ENCODE measurements at places on chromosomes 1 and 21. TPM values are rescaled to one million over a fixed set of nuclear protein-coding genes. Genes with fewer than 3 reads are reported as not detected.

GRCh38 chr1:67429528-67430357 lies 459 bp downstream of the SERBP1 start:
- no peaks in the 10 kb centered on the region for H3K27me3 ChIP-seq
- peak overlapping the region; percentile 98 for H3K4me3 ChIP-seq
- peak overlapping the region; percentile 97 for H3K27ac ChIP-seq
- no peak for DNase-seq

- H3K27ac ChIP-seq = no peak overlapping the region
- H3K4me1 ChIP-seq = peaks cover 8% of the 10 kb centered on the region
- H3K27me3 ChIP-seq = no peaks in the 10 kb centered on the region
- H3K36me3 ChIP-seq = no peaks in the 10 kb centered on the region
- no peak overlapping the region for H3K4me3 ChIP-seq
Measured at GRCh38 chr1:181326348-181326747, 157.0 kb upstream of the CACNA1E start.

DNA sequence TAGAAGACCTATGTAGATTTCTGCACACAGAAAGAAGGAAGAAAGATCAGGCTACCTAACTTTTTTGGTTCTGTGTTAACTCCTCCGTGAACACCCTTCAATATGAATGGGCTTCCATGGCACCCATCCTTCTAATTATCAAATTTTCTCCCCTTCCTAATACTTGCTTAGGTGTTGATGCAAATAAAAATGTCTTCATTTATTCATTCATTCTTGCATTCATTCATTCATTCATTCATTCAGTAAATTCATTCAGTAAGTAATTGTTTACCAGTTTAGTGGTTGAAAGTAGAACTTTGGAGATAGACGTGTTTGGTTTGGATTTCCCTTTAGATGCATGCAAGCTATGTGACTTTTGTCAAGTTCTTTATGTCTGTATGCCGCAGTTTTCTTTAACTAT lies 4.6 kb downstream of the CHI3L2 start:
- no peak overlapping the region for H3K4me3 ChIP-seq
- no peak for DNase-seq
- H3K4me1 ChIP-seq = peaks cover 35% of the 10 kb centered on the region

DNA sequence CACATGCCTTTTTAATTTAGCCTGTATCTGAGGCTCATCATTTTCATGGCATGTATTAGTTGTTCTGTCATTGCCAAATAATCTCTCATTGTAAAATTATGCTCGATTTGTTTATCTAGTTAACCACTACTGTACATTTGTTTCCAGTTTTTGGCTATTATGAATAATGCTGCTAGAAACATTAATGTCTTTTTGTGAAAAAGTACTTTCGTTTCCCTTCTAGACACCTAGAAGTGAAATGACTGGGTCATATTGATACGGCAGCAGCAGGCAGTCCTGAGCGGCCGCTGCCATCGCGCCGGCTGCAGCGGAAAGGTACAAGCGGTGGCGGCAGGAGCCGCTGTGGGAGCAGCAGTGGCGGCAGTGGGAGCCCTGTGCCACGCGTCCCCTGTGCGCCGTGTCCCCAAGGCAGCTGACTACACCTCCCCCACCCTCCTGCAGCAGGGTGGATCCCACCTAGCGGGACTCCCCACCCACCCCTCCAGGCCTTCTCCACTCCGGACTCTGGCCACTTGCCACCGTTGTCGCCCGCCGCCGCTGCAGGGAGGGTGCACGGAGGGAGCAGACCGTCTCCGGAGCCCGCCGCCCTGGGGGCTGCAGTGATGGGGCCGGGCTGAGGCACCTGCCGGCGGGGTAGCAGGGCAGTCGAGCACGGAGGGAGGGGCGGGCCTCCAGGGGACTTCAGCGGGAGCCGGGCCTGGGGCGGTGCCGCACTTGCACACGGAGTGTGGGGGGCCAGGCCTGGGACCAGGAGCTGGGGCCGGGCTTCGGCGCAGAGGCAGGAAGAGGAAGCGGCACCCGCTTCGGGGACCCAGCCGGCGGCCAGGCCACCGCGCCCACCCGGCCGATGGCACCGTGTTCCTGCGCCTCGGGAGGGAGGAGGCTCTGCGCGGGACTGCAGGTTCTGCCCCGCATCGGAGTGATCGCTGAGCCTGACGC lies 66.8 kb upstream of the RGS7 start:
- no peak overlapping the region for H3K27ac ChIP-seq
- no peaks in the 10 kb centered on the region for H3K36me3 ChIP-seq
- H3K27me3 ChIP-seq = peaks cover 17% of the 10 kb centered on the region
- H3K4me3 ChIP-seq = peak overlapping the region; percentile 52
- DNase-seq = no peak

GRCh38 chr1:31991182-31991581 lies 22.5 kb upstream of the KHDRBS1 start:
- H3K4me1 ChIP-seq = no peaks in the 10 kb centered on the region
- H3K4me3 ChIP-seq = no peak overlapping the region
- H3K27me3 ChIP-seq = no peaks in the 10 kb centered on the region
- DNase-seq = no peak
- H3K27ac ChIP-seq = no peak overlapping the region

GRCh38 chr1:153968408-153968807 lies 706 bp downstream of the CREB3L4 start:
- no peaks in the 10 kb centered on the region for H3K27me3 ChIP-seq
- no peak for DNase-seq
- peak overlapping the region; percentile 79 for H3K4me3 ChIP-seq
- peaks cover 25% of the 10 kb centered on the region for H3K4me1 ChIP-seq

HMCN1 gene
- polyA plus RNA-seq = 3.3 TPM

CLIC6 gene
- polyA plus RNA-seq = not detected

RXRG gene
- polyA plus RNA-seq = 0.05 TPM

GBP7 gene
- not detected for polyA plus RNA-seq

Data from keratinocyte (primary cell).